ENCODE measurements at places on chromosomes 5 and 9. TPM values are rescaled to one million over a fixed set of nuclear protein-coding genes. Genes with fewer than 3 reads are reported as not detected.

DNA sequence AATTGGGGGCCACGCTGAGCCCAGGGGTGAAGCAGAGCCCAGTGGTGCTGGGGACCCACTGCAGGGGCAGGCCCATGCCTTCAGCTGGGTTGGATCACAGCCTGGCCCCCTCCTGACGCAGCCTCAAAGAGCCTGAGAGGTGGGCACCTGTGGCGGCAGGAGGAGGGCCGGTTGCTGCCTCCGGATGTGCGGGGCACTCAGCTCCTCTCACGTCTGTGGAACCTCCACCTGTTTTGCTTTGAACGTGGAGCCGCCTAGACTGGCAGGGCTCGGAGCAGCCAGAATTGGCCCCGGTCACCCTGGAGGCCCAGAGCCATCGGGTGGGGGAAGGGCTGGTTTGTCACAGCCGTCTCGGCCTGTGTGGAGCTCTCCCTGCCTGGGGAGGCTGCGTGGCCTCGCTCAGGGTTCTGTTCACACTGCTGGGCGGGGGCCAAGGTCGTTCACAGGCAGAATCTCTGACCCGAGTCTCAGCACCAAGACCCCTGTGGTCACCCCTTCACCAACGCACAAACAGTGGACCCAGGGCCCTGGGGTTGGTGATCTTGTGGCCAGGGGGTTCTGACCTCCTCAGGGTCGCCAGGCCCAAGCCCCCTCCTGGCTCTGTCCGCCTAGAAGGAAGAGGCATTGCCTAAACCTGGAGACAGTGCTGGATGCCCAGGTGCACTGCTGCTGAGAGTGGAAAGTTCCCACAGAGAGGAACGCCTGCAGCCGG is 9.2 kb upstream of the SLC9A3 start:
- DNase-seq, result no peak
- H3K27ac ChIP-seq, result no peak overlapping the region
- no peak overlapping the region for H3K4me3 ChIP-seq
- no peaks in the 10 kb centered on the region for H3K36me3 ChIP-seq
- peaks cover 36% of the 10 kb centered on the region for H3K27me3 ChIP-seq
- H3K4me1 ChIP-seq, result peaks cover 17% of the 10 kb centered on the region

DNA sequence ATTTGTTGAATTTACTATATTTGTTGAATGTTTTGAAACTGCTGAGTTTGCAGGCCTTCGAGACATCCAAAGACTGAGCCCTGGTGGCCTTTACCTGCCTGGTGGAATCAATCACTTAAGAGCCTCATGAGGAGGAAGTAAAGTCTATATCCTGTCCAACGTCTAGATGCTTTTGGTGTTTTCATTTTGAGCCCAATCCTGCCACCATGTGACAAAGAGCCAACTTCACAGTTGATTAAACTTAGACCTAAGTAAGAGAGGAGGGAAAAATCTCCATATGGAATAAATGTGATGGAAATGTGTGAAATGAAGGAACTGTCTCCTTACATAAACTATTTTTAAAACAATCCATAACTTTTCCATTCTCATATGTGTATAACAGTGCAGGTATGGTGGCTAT is 220.1 kb downstream of the PRR16 start:
- H3K4me1 ChIP-seq, result no peaks in the 10 kb centered on the region
- H3K36me3 ChIP-seq, result no peaks in the 10 kb centered on the region
- DNase-seq, result no peak
- H3K4me3 ChIP-seq, result no peak overlapping the region

GRCh38 chr5:146290318-146290717 is 48.3 kb upstream of the POU4F3 start:
- no peaks in the 10 kb centered on the region for H3K36me3 ChIP-seq
- H3K27ac ChIP-seq, result no peak overlapping the region
- H3K27me3 ChIP-seq, result no peaks in the 10 kb centered on the region
- no peak for DNase-seq

Gene OCLN
- total RNA-seq, result 0.40 TPM

- H3K4me3 ChIP-seq, result no peak overlapping the region
- no peak overlapping the region for H3K27ac ChIP-seq
- H3K27me3 ChIP-seq, result peaks cover 15% of the 10 kb centered on the region
- DNase-seq, result no peak
- no peaks in the 10 kb centered on the region for H3K4me1 ChIP-seq
These were observed 33.4 kb upstream of the CSNK1G3 start for GRCh38 chr5:123478546-123478945.

GRCh38 chr5:163529698-163530097 is 24.3 kb downstream of the MAT2B start:
- H3K4me1 ChIP-seq, result no peaks in the 10 kb centered on the region
- no peaks in the 10 kb centered on the region for H3K27me3 ChIP-seq
- no peak for DNase-seq
- H3K36me3 ChIP-seq, result peaks cover 5% of the 10 kb centered on the region
